Breast epithelium (tissue), 4 donors: ENCODE measurements at places on chromosomes 7 and 10.

DNA sequence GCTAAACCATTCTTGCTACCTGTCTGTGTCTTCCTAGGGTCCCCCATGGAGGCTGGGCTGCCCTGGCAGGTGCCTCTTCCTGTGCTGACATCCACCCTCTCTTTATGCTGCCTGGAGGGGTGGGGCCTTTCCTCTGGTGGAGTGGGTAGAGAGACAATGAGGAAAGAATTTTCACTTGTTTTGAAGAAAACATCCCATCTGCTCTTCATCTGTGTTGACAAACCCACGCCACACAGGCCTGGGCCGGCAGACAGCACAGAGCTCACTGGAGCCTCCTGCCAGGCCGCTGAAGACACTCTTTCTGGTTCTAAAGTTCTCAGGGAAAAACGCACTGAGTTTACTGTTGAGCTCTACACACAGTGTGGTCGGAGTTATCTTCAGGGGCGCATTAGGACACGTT, 328.2 kb downstream of the GLRX3 start:
- DNase-seq, result no peak

GRCh38 chr7:145212050-145212449, 376.2 kb upstream of the TPK1 start:
- DNase-seq, result no peak

GRCh38 chr10:61804414-61804813, 97.1 kb upstream of the ARID5B start:
- DNase-seq, result no peak

DNA sequence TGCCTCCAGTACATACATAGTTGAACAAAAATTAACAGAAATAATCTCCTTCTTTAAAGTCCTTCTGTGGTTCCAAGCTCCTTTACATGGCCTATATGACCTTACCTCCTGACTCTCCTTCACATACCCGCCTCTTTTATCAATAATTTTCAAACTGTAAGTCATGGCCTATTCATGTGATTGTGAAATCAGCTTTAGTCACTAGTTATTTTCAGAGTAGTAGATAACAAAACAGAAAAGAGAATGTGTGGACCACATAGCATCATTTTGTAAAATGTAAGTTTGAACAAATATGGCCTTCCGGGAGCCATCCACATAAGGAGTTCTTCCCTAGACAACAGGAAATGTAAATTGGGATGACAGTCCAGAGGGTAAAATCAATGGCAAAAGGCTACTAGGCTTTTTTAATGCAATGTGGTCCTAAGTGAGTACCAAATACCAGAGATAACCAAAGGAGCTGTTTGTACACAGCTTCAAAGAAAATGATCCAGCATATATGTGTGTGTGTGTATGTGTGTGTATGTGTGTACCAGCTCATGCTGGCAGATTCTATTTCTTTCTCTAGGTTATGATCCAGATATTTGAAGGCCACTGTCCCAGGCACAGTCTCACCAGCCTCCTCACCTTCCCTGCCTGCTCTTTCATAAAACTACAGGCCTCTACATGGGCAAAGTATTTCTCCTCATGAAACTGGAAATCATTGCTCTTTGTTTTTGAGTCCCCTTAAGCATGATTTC, 12.3 kb upstream of the FAM133B start:
- DNase-seq, result no peak

DNA sequence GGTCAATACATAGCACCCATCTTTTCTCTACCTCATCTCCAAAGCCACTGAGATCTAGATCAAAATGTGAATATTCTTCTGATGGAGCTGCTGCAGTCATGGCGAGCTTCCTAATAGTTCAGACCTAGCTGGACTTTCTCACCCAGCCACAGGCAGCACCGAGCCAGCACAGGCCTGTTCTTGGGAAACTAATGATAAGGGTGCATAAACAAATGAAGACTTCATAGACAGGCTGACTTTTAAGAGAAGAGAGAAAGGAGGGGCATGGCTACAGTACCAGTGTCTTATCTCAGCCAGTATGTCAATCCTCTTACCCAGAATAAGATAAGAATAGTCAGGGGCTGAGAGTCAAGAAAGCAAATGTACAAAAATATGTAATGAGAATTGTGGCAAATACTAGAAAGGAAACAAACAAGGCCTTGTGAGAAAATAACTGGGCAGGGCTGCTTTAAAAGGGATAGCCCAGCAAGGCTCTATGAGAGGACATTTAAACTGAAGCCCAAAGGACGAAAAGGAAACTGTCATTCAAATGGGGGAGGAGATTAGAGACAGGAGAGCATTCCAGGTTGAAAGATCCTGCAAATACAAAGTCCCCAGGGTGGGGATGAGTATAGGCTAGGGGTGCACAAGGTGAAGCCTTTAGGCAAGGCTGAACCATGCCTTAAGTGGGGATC, 21.8 kb upstream of the CDK14 start:
- DNase-seq, result no peak

GRCh38 chr10:33114451-33114952, 156.5 kb upstream of the ITGB1 start:
- DNase-seq, result no peak

- no peak for DNase-seq
These were observed 380.3 kb upstream of the SEMA3C start for GRCh38 chr7:81298951-81299666.

- DNase-seq, result no peak
These were observed 207.5 kb downstream of the BBS9 start for GRCh38 chr7:33336820-33337219.

- no peak for DNase-seq
These were observed 75.6 kb downstream of the ADAM22 start for GRCh38 chr7:88009651-88010050.

- no peak for DNase-seq
These were observed 46.6 kb upstream of the PPP1R17 start for GRCh38 chr7:31640381-31640780.

DNA sequence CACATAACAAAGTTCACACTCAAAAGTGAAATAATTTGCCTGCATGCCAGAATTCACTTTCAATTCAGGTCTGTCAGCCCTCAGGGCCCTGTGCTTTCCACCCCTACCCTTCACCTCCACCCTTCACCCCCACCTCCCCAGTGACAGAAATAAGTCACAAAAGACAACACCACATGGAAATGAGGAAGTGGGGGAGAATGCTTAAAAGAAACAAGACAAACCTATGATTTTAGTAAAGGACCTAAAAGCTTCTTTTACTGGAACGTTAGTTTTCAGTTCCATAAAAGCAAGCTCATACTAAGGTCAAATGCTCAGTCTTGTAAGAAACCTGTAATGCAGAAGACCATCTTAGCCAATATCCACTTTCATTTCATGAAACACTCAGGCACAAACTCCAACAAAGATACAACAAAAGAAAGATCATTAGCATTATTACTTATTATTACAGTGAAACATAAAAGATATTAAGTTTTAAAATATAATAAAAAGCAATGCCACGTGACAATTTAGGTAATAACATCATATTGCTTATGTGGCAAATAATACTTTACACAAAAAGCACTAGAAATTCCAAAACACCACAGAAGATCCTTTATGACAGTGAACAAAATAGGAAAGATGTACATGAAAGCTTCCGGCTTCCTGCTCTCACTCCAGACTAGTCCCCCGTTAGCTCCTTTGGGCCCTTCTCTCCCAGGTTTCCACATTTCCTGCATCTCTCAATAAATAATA, 112.1 kb downstream of the LMBR1 start:
- DNase-seq, result no peak

- no peak for DNase-seq
These were observed 199.9 kb upstream of the GRB10 start for GRCh38 chr7:50982626-50983025.

DNA sequence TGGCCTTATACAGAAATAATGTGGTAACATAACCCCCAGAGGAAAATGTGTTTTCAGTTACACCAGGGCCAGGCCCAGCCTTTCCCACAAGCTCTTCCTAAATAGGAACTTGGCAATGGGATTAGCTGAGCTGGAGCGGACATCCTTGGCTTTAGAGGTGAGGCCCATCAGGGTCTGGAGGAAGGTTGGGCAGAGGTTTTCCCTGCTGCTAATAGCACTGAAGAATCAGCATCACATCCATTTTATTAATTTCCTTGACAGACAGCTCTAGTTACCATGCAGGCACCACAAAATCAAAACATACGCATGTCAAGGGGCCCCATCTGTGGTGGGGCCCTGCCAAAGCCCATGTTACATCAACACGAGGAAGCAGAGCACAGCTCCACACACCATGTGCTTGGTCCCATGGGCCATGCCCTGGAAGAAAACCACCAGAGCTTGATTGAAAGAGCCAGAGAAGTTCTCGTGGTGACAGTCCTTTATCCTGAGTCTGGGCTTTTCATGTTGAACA, 566.6 kb downstream of the KCNMA1 start:
- peak; percentile 29 for DNase-seq

GRCh38 chr10:36679554-36679953, 445.8 kb upstream of the ANKRD30A start:
- no peak for DNase-seq

DNA sequence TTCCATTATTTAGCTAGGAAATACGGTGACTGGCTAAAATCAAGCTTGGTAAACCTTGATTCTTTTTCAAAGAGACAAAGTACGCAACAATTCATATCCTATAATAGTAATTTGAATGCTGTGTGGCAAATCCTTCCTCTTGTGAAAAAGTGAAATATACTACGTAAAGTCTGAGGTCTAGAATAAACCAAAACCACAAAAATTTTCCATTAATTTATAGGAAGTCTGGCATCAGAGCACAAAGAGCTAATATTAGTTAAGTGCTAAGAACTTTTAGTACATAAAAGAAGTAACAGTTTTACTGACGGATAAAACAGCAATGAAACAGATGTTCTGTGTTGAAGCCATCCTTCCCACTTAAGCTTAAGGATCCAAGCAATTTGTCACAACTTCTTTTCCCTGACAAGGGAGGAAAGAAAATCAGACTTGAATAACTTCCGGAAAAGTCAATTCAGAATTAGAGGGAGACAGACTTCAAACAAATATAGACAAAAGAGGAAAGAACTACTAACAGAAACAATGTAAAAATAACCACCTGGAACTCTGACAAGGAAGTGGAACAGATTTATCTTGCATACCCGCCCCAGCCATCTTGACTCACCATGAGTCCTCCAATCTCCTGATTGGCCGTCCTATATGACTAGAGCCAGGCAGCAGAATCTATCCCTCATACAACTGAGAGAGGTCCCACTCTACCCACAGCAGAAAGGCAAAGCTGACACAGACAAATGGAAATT, 34.6 kb downstream of the RHEB start:
- DNase-seq, result no peak

- no peak for DNase-seq
These were observed 74.7 kb downstream of the ABCA13 start for GRCh38 chr7:48245751-48246472.

- no peak for DNase-seq
These were observed 133.1 kb downstream of the RGS10 start for GRCh38 chr10:119409385-119409784.

DNA sequence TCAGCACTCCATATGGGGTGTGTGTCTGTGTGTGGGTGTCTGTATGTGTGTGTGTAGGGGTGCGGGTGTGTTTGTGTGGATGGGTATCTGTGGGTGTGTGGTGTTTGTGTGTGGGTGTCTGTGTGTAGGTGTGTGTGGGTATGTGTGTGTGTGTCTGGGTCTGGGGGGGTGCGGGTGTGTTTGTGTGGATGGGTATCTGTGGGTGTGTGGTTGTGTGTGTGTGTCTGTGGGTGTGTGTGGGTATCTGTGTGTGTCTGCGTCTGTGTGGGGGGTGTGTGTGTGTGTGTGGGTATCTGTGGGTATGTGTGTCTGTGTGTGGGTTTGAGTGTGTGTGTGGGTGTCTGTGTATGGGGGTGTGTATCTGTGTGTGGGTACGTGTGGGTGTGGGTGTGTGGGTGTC, 148.7 kb downstream of the RGS10 start:
- no peak for DNase-seq

DNA sequence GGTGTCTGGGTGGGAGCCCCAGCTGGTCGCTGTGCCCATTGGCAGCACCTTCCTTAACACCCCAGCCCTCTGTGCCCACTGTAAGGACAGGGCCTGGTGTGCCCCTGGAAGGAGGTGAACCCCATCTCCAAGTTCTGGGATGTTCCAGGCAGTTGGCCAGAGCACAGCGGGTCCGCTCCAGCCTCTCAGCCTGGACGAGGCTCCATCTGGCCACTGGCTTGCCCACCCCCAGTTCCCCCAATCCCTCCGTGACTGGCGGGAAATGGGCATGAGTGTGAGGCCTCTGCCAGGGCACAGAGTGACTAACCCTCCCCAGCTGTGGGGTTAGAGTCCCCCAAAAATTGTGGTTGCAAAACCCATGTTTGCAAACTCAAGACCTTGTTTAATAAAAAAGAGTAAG, 15.6 kb downstream of the GRIFIN start:
- no peak for DNase-seq

DNA sequence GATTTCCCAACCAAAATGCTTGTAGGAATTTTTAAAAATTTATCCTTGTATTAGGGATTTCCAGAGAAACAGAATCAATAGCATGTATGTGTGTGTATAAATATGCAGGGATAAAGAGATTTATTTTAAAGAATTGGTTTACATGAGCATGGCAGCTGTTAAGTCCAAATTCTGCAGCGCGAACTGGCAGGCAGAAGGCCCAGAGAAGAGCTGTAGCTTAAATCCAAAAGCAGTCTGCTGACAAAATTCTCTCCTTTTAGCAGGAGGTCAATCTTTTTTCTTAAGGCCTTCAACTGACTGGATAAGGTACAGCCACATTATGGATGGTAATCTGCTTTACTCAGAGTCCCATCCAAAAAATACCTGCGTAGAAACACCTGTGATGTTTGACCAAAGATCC, 42.0 kb downstream of the PRR15 start:
- no peak for DNase-seq

DNA sequence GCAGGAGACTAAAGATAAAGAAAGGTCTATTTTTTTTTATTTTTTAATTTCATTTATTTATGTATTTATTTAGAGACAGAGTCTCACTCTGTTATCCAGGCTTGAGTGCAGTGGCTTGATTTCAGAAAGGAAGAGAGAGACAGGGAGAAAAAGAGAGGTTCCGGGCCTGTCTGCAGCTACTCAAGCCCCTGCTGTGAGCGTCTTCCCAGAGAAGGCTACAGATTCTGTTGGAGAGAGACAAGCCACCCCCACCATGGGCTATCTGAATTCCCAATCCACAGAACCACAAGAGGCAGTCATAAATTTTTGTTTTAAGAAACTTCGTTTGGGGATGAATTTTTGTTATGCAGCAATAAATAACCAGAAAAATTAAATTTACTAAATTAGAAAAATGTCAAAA, 68.1 kb downstream of the CALN1 start:
- no peak for DNase-seq
